Spleen (tissue), 13 donors: ENCODE measurements at places on chromosomes 1 and 21. TPM values are rescaled to one million over a fixed set of nuclear protein-coding genes. Genes with fewer than 3 reads are reported as not detected.

DNA sequence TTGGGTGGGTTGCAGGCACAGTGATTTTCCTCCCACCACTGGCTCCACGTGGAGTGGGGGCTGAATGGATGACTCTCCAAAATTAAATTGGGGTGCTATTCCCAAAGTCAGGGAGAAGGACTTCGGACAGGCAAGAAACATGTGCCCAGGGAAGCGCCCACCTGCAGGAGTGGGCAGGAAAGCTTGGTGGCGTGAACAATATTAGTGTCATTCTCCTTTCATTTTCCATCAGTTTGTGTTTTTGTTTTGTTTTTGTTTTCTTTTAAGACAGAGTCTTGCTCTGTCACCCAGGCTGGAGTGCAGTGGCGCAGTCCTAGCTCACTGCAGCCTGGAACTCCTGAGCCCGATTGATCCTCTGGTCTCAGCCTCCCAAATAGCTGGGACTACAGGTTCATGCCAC, 30.1 kb downstream of the TOMM20 start:
- no peaks in the 10 kb centered on the region for H3K36me3 ChIP-seq
- no peak for DNase-seq
- H3K4me3 ChIP-seq, result no peak overlapping the region
- H3K27ac ChIP-seq, result no peak overlapping the region
- peaks cover 6% of the 10 kb centered on the region for H3K4me1 ChIP-seq

GRCh38 chr1:40710581-40711315, 19.2 kb downstream of the NFYC start:
- no peak overlapping the region for H3K4me3 ChIP-seq
- no peaks in the 10 kb centered on the region for H3K27me3 ChIP-seq
- no peaks in the 10 kb centered on the region for H3K36me3 ChIP-seq
- H3K27ac ChIP-seq, result peak overlapping the region; percentile 81
- peaks cover 55% of the 10 kb centered on the region for H3K4me1 ChIP-seq

GRCh38 chr1:3702990-3703728, 49.1 kb upstream of the CCDC27 start:
- H3K4me1 ChIP-seq, result peaks cover 4% of the 10 kb centered on the region
- H3K27ac ChIP-seq, result no peak overlapping the region
- no peaks in the 10 kb centered on the region for H3K36me3 ChIP-seq
- no peak overlapping the region for H3K4me3 ChIP-seq
- H3K27me3 ChIP-seq, result no peaks in the 10 kb centered on the region

- H3K27me3 ChIP-seq, result no peaks in the 10 kb centered on the region
- DNase-seq, result no peak
These were observed 27.7 kb upstream of the VWA5B1 start for GRCh38 chr1:20262810-20263534.

GRCh38 chr1:154129391-154129970, 25.4 kb downstream of the NUP210L start:
- no peaks in the 10 kb centered on the region for H3K4me1 ChIP-seq
- no peak for DNase-seq
- H3K4me3 ChIP-seq, result no peak overlapping the region

GRCh38 chr1:7373251-7373650, 397.8 kb upstream of the VAMP3 start:
- no peak overlapping the region for H3K4me3 ChIP-seq
- H3K4me1 ChIP-seq, result no peaks in the 10 kb centered on the region
- peak; percentile 51 for DNase-seq
- no peaks in the 10 kb centered on the region for H3K36me3 ChIP-seq
- no peaks in the 10 kb centered on the region for H3K27me3 ChIP-seq

GRCh38 chr1:58162952-58163550, 383.5 kb downstream of the OMA1 start:
- no peaks in the 10 kb centered on the region for H3K36me3 ChIP-seq
- H3K4me3 ChIP-seq, result no peak overlapping the region
- H3K27me3 ChIP-seq, result no peaks in the 10 kb centered on the region
- no peak for DNase-seq
- no peaks in the 10 kb centered on the region for H3K4me1 ChIP-seq
- H3K27ac ChIP-seq, result no peak overlapping the region

DNA sequence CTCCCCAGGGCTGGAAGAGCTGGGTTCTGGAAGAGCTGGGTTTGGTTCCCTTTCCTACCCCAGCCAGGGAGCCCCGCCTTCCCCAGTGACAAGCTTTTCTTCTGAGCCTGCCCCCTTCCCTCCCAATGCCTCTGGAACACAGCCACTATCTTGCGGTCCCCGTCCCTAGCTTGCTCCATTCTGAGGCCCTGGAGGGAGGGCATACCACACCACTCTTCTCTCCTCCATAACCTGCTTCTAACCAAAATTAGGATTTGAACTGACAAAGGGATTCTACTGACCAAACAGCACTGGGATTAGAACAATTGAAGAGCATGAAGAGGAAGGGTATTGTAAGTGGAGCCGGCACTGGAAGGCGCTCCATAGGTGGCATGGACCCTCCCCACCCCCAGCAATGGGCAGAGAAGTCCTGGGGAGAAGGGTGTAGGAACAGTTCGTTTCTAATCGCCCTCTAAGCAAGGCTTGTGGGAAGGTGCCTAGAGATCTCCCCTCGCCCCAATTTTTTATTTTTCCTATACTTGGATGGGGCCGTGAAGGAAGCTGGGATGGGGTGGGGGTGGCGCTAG, 690 bp downstream of the C1orf216 start:
- no peaks in the 10 kb centered on the region for H3K27me3 ChIP-seq
- H3K27ac ChIP-seq, result peak overlapping the region; percentile 77
- peak overlapping the region; percentile 74 for H3K4me3 ChIP-seq
- DNase-seq, result no peak

DNA sequence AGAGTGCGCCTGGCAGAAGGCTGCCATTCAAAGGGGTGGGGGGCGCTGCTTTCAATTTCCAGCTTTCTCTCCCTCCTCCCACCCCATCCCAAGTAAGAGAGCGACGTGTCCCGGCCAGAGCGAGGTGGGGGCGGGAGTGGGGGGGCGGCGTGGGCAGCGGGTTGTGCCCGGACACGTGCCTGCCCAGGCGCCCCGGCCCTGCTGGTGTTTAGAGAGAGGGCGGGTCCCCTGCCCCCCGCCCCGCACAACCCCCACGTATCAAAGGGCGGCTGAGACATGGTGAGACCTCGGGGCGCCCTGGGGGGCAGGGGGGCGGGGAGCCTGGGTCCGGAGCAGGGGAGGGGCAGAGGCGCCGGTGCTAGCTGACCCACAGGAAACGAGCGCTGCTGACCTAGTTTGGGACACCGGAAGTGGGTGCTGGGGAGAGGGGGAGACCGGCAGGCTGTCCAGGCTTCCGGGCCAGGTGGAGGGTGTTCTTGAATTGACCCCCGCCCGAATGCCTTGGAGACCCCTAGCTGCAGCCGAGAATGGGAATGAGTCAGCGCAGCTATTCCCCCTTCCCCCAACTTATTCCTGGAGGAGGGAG, 1.3 kb downstream of the ZBTB7B start:
- peak overlapping the region; percentile 81 for H3K4me3 ChIP-seq
- H3K27ac ChIP-seq, result peak overlapping the region; percentile 90
- H3K36me3 ChIP-seq, result no peaks in the 10 kb centered on the region

GRCh38 chr1:56376188-56376984, 203.0 kb downstream of the PLPP3 start:
- no peak for DNase-seq
- H3K4me3 ChIP-seq, result no peak overlapping the region
- H3K27me3 ChIP-seq, result no peaks in the 10 kb centered on the region
- no peak overlapping the region for H3K27ac ChIP-seq
- no peaks in the 10 kb centered on the region for H3K4me1 ChIP-seq

GRCh38 chr1:230144010-230144614, 77.1 kb downstream of the GALNT2 start:
- H3K36me3 ChIP-seq, result no peaks in the 10 kb centered on the region
- H3K4me1 ChIP-seq, result peaks cover 90% of the 10 kb centered on the region
- no peak overlapping the region for H3K4me3 ChIP-seq
- no peaks in the 10 kb centered on the region for H3K27me3 ChIP-seq

GRCh38 chr1:1973716-1974642, 29.6 kb downstream of the CFAP74 start:
- H3K27me3 ChIP-seq, result no peaks in the 10 kb centered on the region
- no peaks in the 10 kb centered on the region for H3K4me1 ChIP-seq
- H3K36me3 ChIP-seq, result no peaks in the 10 kb centered on the region

- no peak overlapping the region for H3K27ac ChIP-seq
- H3K36me3 ChIP-seq, result no peaks in the 10 kb centered on the region
- no peaks in the 10 kb centered on the region for H3K4me1 ChIP-seq
- H3K4me3 ChIP-seq, result no peak overlapping the region
- H3K27me3 ChIP-seq, result no peaks in the 10 kb centered on the region
These were observed 129.6 kb upstream of the RAB4A start for GRCh38 chr1:229141271-229141670.

DNA sequence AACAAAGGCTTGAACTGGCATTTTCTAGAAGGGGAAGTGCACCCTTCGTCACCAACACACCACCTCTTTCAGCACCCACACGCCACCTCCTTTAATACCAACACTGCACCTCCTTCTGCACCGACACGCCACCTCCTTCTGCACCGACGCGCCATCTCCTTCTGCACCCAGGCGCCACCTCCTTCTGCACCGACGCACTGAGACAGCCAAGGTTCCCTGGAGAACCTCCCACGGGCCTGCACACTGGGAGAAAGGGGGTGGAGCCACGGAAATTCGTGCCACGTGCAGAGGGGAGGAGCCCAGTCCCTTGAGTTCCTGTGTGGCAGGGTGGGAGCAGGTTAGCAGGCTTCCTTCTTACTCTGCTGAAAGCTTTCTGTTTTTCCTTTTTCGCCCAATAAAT, 327.9 kb upstream of the C1orf174 start:
- no peaks in the 10 kb centered on the region for H3K36me3 ChIP-seq
- H3K27me3 ChIP-seq, result no peaks in the 10 kb centered on the region
- no peak overlapping the region for H3K27ac ChIP-seq
- H3K4me1 ChIP-seq, result no peaks in the 10 kb centered on the region
- H3K4me3 ChIP-seq, result no peak overlapping the region

The JAM2 gene
- 2.1 TPM for total RNA-seq

The ZNF593OS gene
- total RNA-seq, result not detected

The CCDC28B gene
- total RNA-seq, result 3.9 TPM

The GPR157 gene
- 10.5 TPM for total RNA-seq

The F5 gene
- total RNA-seq, result 7.7 TPM

The GJC2 gene
- 1.1 TPM for total RNA-seq
